CD4-positive, alpha-beta T cell (primary cell): ENCODE measurements at places on chromosomes 6 and 20. TPM values are rescaled to one million over a fixed set of nuclear protein-coding genes. Genes with fewer than 3 reads are reported as not detected.

DNA sequence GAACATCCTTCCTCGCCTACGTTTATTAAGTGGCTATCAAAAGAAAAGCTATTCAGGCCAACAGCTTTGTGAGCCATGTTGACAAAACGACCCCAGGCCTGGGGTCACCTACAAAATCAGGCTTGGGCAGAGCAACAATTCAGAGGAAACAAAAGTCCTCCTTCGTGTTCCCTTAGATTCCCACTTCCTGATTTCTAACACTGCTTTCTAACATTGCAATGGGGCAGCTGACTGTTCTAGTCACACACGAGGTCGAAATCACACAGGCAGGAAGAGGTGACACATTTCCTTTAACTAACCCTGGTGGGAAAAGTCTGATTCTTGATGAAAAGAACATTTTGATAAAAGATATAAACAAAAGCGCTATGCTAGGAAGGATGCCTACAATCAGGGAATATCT, 31.9 kb downstream of the WDR27 start:
- H3K27ac ChIP-seq, result no peak overlapping the region
- no peaks in the 10 kb centered on the region for H3K4me1 ChIP-seq
- H3K27me3 ChIP-seq, result no peaks in the 10 kb centered on the region

Gene THEMIS
- total RNA-seq, result 25.0 TPM

- no peak overlapping the region for H3K27ac ChIP-seq
- H3K4me1 ChIP-seq, result peaks cover 4% of the 10 kb centered on the region
- H3K36me3 ChIP-seq, result no peaks in the 10 kb centered on the region
- peak overlapping the region; percentile 47 for H3K4me3 ChIP-seq
Observed at GRCh38 chr6:32665661-32666060, 796 bp downstream of the HLA-DQB1 start.

Gene MEA1
- total RNA-seq, result 13.6 TPM

Gene SCUBE3
- total RNA-seq, result not detected
